ENCODE measurements at places on chromosomes 2 and 18. TPM values are rescaled to one million over a fixed set of nuclear protein-coding genes. Genes with fewer than 3 reads are reported as not detected.

The MOCOS gene
- polyA plus RNA-seq = 0.14 TPM

The FIGN gene
- 2.0 TPM for polyA plus RNA-seq

- DNase-seq = no peak
These were observed 160.3 kb downstream of the CSRNP3 start for GRCh38 chr2:165629776-165630175.

DNA sequence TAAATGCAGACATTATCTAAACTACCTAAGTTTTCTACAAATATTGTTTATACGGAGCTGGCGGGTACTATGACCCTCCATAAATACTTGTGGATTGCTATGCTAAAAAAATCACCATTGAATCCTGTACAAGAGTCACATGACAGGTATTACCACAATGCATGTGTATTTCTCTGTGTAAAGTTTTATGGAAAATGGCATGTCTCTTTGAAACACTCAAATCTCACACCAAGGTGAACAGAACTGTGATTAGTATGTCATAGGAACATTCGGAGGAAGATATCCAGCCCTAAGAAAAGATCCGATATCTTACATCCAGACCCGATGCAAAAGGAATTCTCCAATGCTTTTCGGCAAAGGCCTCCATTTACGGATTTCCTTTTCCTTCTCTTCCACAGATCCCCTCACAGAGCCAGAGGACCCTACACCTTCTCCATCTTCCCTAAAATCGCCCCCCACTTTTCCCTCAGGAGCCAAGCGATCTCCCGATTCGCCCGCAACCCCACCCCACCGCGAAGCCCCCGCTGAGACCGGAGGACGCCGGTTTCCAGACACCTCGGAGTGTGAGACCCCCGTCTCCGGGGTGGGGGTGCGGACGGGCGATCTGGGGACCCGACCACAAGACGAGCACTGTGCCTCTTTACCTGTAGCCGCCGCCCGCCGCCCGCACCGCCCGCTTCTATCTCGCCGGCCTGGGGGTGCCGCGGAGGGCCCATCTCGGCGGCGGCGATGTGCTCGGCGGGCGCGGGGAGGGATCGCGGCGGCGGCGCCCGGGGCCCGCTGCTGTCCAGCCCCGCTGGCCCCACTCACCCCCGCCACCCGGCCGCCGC lies 1.2 kb downstream of the SAP130 start:
- DNase-seq = no peak

GRCh38 chr2:101123795-101124471 lies 27.2 kb downstream of the TBC1D8 start:
- DNase-seq = no peak

DNA sequence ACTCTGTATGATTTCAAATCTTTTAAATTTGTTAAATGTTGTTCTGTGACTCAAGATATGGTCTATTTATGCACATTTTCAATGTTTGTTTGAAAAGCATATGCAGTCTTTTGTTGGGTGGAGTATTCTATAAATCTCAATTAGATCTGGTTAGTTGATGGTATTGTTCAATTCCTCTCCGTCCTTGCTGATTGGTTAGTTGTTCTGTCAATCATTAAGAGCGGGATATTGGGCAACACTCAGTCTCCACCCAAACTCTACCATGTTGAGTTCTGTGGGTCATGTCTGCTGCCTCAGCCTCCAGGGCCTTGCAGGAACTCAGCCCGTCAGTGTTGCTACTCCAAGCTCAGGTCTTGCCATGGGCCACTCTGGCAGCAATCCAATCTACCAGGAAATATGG lies 118.9 kb downstream of the VWA3B start:
- DNase-seq = no peak

GRCh38 chr18:35038881-35039491 lies 2.2 kb upstream of the MAPRE2 start:
- DNase-seq = no peak

DNA sequence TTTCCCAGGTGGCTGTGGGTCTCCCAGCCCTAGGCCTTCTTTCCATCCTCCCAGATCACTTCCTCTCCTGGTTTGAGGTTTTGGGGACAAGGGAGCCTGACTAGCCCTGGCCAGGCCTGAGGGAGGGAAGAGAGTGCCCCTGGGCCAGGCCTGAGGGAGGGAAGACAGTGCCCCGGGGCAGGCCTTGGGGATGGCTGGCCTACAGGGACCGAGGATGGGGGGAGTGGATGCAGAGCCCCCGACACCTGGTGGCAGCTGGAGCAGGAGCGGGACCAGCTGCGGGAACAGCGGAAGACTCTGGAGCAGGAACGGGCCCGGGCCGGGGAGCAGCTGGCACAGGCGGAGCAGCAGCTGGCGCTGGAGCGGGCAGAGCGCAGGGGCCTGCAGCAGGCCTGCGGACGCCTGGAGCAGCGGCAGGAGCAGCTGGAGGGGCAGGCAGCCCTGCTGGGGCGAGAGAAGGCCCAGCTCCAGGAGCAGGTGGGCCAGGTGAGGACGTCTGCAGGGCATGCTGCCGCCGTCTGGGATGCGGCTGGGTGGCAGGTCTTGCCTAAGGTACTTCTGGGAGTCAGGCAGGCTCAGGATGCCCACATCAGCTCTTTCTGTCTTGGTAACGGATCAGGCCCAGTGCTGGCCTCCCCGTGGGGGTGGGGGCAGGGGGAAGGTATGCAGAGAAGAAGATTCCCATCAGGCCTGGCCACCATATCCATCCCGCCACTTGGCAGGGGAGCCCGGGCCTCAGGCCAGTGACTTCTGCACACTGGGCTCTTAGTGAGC lies 29.2 kb downstream of the CROCC2 start:
- no peak for DNase-seq
